ENCODE measurements at places on chromosomes 16 and 17. TPM values are rescaled to one million over a fixed set of nuclear protein-coding genes. Genes with fewer than 3 reads are reported as not detected.

GRCh38 chr16:23382279-23382678 is 70.7 kb downstream of the COG7 start:
- no peak overlapping the region for H3K27ac ChIP-seq
- H3K27me3 ChIP-seq, result no peaks in the 10 kb centered on the region
- H3K4me3 ChIP-seq, result no peak overlapping the region
- no peaks in the 10 kb centered on the region for H3K36me3 ChIP-seq
- DNase-seq, result no peak
- H3K4me1 ChIP-seq, result no peaks in the 10 kb centered on the region

GRCh38 chr16:81293909-81294802 is 20.6 kb upstream of the GAN start:
- no peak overlapping the region for H3K4me3 ChIP-seq
- no peaks in the 10 kb centered on the region for H3K4me1 ChIP-seq
- no peak for DNase-seq

DNA sequence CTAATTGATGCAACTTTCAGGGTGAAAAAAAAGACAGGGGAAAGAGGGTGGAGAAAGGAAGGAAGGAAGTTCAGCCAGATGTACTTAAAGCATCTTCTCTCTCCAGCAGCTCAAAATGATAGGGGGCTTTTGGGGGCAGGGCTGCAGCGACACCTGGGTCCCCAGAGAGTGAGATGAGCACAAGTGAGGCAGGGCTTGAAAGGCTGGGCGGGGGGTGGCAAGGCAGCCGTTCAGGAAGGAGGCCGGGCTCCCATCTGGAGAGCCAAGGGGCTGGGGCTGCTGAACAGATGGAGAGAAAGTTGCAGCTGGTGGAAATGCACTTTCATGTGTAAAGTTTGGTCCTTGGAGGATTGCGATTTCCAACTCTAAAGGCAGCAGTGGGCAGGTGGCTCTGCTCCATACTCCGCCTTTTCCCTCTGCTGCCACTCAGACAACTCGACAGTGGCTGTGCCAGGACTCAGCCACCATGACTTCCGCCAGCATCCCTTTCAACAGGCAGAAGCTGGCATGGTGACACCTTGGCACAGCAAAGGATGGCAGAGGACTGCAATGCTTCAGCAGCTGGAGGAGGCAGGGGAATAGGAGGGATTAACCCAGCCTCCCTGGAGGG is 7.7 kb downstream of the SLC35B1 start:
- peaks cover 53% of the 10 kb centered on the region for H3K36me3 ChIP-seq
- no peak overlapping the region for H3K4me3 ChIP-seq

DNA sequence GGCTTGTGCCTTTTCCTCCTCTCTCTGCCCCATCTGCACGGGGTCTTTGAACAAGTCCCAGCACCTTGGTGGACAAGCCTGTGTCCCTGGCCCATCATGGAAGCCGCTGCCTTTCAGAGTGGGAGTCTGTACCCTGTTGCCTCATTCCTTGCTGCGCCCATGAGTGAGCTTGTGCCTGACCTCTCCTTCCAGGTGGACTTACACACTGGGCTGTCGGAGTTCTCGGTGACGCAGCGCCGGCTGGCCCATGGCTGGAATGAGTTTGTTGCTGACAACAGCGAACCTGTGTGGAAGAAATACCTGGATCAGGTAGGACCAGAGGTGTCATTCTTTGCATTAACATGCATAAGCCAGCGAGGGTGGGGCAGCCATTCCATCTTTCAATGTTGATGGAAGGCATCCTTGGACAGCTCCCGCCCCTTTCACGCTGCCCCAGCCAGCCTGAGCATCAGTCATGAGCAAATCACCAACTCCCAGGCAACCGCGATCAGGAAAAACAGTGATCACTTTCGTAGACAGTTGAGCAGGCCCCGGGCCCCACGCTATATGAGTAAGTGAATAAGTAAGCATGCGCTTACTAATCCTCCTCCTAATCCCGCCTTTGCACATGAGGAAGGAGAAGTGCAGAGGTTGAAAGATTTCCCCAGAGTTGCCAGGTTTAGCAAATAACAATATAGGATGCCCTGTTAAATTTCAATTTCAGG is 36.8 kb downstream of the ATP2C2 start:
- no peak for DNase-seq
- no peaks in the 10 kb centered on the region for H3K4me1 ChIP-seq
- H3K27me3 ChIP-seq, result no peaks in the 10 kb centered on the region
- H3K27ac ChIP-seq, result no peak overlapping the region

DNA sequence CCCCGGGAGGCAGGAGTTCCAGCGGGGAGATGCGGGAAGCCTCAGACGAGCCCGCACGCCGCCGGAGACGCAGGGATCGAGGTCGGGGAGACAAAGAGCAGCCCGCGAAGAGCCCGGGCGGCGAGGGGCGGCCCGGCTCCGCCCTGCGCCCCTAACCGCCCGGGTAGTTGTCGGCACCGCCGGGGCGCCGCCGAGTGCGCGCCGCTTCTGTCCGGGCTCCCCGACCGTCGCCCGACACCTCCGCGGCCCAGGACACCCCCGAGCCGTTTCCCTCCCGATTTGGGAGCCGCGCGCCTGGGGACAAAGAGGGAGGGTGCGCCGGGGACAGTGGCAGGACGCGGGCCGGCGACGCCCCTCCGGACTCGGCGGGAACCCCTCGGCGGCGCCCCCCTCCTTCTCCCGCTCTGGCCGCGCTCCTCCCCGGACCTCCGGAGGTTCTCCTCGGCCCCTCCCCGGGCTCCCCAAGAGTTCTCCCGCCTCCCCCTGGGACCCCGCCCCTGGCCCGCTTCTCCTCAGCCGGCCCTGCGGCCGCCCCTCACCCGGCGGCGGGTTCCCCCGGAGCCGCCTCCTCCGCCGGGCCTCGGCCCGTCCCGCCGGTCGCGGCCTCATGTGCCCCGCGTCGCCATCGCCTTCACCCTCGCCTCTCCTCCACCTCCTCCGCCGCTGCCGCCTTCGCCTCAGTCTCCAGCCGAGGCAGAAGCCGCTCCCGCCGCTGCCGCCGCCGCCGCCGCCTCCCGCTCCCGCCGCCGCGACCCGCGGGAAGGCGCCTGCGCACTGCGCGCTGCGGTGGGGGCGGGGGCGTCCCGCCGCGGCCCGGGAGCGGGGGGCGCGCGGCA is at the start of gene GJC1:
Gene GJC1, minus strand, starts transcription at position 765 of the 836 bp plus-strand sequence. CDS start 24,470 bp downstream, outside the sequence.
- H3K27ac ChIP-seq, result peak within 1 kb of the TSS; percentile 86
- no peaks in the 10 kb centered on the region for H3K27me3 ChIP-seq
- DNase-seq, result peak; percentile 69
- peaks cover 28% of the 10 kb centered on the region for H3K4me1 ChIP-seq
- no peaks in the 10 kb centered on the region for H3K36me3 ChIP-seq
- peak within 1 kb of the TSS; percentile 80 for H3K4me3 ChIP-seq

- DNase-seq, result no peak
- no peaks in the 10 kb centered on the region for H3K36me3 ChIP-seq
- H3K4me3 ChIP-seq, result no peak overlapping the region
- H3K27me3 ChIP-seq, result no peaks in the 10 kb centered on the region
Measured at GRCh38 chr17:43406676-43407645, 8.2 kb downstream of the ARL4D start.

GRCh38 chr17:39677072-39677471 is 8.8 kb downstream of the PNMT start:
- H3K4me1 ChIP-seq, result no peaks in the 10 kb centered on the region
- no peak for DNase-seq
- H3K27me3 ChIP-seq, result no peaks in the 10 kb centered on the region
- peaks cover 6% of the 10 kb centered on the region for H3K36me3 ChIP-seq
- peak overlapping the region; percentile 90 for H3K27ac ChIP-seq

- H3K4me3 ChIP-seq, result no peak overlapping the region
- no peak overlapping the region for H3K27ac ChIP-seq
- peaks cover 16% of the 10 kb centered on the region for H3K36me3 ChIP-seq
- H3K27me3 ChIP-seq, result no peaks in the 10 kb centered on the region
Measured at GRCh38 chr17:81114351-81115093, 50.8 kb upstream of the PVALEF start.

- H3K4me3 ChIP-seq, result peak overlapping the region; percentile 18
- no peak for DNase-seq
- no peaks in the 10 kb centered on the region for H3K4me1 ChIP-seq
- no peaks in the 10 kb centered on the region for H3K36me3 ChIP-seq
Measured at GRCh38 chr17:1977583-1978395, 47.3 kb downstream of the RTN4RL1 start.

Gene CNGB1
- not detected for total RNA-seq

DNA sequence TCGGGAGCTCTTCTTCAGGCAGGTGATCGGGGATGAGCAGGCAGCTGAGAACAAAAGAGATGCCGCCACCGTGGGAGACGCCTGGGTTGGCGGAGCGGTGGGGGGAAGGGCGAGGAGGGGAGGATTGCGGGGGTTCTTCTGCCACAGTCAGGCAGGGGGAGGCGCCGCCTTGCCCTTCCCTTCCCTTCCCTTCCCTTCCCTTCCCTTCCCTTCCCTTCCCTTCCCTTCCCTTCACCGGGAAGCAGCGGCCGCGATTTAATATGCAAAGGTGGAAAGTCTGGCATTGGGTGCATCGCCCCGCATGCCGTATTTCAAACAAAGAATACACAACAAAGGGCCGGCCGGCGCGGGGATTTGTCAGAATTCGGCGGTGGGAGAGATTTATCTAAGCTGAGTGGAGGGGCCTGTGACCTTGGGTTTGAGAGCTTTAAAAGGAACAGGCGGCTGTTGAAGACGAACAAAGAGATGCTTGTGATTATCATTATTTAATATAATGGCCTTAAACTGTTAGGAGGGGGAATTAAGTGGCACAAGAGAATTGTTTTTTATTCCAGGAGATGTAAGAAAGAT is 262.3 kb upstream of the TNRC6C start:
- no peak overlapping the region for H3K4me3 ChIP-seq
- H3K36me3 ChIP-seq, result no peaks in the 10 kb centered on the region
- no peak for DNase-seq
- H3K27ac ChIP-seq, result no peak overlapping the region
- H3K4me1 ChIP-seq, result no peaks in the 10 kb centered on the region

GRCh38 chr17:71287071-71287823 is 833.6 kb upstream of the SOX9 start:
- no peaks in the 10 kb centered on the region for H3K36me3 ChIP-seq
- DNase-seq, result no peak
- no peak overlapping the region for H3K27ac ChIP-seq
- H3K27me3 ChIP-seq, result no peaks in the 10 kb centered on the region

DNA sequence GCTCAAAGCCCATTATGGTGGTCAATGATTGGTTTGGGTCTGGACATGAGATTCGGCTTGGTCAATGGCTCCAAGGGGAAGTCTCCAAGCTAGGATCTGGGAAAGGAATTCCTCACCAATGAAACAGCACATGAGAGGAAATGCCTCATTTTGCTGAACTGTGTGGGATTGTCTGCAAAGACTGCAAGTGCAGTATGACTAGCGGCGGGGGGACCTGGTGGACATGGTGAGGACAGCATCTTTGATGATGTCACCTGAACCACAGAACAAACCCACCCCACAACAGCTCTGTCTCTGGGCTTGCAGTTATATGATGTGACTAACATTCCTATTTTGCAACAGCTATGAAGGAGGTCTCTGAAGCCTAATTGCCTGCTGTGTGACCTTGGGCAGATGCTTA is 50.6 kb upstream of the NKD1 start:
- no peak overlapping the region for H3K4me3 ChIP-seq
- H3K36me3 ChIP-seq, result no peaks in the 10 kb centered on the region
- no peak for DNase-seq
- H3K27ac ChIP-seq, result no peak overlapping the region
- no peaks in the 10 kb centered on the region for H3K4me1 ChIP-seq
- H3K27me3 ChIP-seq, result peaks cover 3% of the 10 kb centered on the region

Gene MTMR4
- total RNA-seq, result 19.2 TPM

Gene CHP2
- total RNA-seq, result not detected

- H3K36me3 ChIP-seq, result no peaks in the 10 kb centered on the region
- peak overlapping the region; percentile 93 for H3K27ac ChIP-seq
- peak overlapping the region; percentile 85 for H3K4me3 ChIP-seq
- no peaks in the 10 kb centered on the region for H3K27me3 ChIP-seq
- H3K4me1 ChIP-seq, result peaks cover 17% of the 10 kb centered on the region
- no peak for DNase-seq
Measured at GRCh38 chr16:28846933-28847273, 755 bp upstream of the TUFM start.

DNA sequence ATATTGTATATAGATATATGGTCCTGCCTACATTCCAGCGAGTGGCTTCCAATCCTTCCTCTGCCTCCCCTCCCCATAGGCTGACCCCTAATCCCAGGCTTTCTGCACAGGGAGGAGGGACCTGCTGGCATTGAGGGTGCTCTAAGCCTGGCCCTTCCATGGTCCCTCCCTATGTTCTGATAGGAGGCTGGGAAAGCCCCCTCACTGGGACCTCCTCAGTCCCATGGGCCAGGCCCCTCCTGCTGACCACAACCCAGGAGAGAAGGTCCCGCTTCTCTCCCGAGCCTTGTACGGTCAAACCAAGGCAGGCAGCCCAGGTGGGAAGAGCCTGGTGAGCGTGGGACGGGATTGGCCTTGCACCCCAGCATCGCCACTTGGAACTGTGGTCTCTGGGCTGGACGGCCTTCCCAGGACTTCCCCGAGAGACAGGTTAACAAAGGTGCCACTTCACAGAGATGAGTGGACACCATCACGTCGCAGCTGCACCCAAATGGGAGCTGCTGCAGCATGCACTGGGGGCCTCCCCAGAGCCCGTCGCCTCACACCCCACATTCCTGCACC is 859 bp downstream of the ALDH3A1 start:
- no peaks in the 10 kb centered on the region for H3K36me3 ChIP-seq
- no peaks in the 10 kb centered on the region for H3K27me3 ChIP-seq
- DNase-seq, result no peak
- no peak overlapping the region for H3K4me3 ChIP-seq
- H3K27ac ChIP-seq, result no peak overlapping the region
- peaks cover 5% of the 10 kb centered on the region for H3K4me1 ChIP-seq

Gene TBC1D3C
- total RNA-seq, result not detected

DNA sequence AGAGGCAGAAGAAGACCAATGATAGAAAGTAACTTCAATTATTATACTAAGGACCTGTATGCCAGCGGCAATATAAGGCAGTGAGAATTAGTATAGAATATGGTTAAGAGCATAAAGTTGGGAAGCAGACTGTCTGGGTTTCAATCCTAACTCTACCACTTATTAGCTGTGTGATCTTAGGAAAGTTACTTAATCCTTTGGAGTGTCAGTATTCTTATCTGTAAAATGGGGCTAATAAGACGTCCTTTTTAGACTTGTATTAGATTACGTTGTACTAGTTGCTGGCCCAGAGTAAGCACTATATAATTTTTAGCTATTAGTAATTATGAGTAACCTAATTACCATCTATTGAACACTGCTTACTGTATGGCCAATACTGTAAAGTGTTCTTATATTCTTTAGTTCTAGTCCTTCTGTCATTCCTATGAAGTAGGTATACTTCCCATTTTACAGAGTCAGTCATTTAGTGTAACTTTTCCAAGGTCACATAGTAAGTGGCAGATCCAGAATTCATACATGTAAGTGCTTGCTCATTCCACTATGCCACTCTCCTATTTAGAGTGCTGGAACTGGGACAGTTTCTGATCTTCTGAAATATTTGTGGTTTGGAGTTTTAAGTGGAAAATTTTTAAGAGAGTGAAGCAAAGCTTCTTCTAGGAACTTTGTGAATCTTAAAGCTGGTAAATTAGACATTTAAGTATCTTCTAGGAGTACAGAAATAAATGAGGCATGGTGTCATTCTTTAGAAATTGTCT is 22.5 kb downstream of the HEATR9 start:
- H3K27ac ChIP-seq, result no peak overlapping the region
- no peak for DNase-seq
- H3K36me3 ChIP-seq, result peaks cover 95% of the 10 kb centered on the region
- peaks cover 3% of the 10 kb centered on the region for H3K4me1 ChIP-seq

Gene ZG16
- total RNA-seq, result not detected
